ENCODE measurements at places on chromosomes 2 and 18.
A peak's percentile ranks its signal among the peaks of the same experiment; 100 is the strongest.

DNA sequence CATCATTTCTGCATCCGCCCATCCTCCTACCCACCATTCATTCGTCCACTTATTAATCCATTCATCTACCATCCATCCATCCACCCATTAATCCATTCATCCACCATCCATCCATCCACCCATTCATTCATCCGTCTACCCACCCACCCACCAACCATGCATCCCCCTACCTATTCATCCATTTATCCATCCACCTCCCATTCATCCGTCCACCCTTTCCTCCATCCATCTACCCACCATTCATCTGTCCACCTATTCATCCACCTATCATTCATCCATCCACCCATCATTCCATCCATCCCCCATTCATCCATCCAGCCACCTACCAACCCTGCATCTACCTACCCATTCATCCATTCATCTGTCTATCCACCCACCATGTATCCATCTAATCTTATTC, 83.5 kb upstream of the MCFD2 start:
- no peak for DNase-seq

GRCh38 chr18:78798402-78799175, 181.0 kb upstream of the SALL3 start:
- DNase-seq, result no peak

DNA sequence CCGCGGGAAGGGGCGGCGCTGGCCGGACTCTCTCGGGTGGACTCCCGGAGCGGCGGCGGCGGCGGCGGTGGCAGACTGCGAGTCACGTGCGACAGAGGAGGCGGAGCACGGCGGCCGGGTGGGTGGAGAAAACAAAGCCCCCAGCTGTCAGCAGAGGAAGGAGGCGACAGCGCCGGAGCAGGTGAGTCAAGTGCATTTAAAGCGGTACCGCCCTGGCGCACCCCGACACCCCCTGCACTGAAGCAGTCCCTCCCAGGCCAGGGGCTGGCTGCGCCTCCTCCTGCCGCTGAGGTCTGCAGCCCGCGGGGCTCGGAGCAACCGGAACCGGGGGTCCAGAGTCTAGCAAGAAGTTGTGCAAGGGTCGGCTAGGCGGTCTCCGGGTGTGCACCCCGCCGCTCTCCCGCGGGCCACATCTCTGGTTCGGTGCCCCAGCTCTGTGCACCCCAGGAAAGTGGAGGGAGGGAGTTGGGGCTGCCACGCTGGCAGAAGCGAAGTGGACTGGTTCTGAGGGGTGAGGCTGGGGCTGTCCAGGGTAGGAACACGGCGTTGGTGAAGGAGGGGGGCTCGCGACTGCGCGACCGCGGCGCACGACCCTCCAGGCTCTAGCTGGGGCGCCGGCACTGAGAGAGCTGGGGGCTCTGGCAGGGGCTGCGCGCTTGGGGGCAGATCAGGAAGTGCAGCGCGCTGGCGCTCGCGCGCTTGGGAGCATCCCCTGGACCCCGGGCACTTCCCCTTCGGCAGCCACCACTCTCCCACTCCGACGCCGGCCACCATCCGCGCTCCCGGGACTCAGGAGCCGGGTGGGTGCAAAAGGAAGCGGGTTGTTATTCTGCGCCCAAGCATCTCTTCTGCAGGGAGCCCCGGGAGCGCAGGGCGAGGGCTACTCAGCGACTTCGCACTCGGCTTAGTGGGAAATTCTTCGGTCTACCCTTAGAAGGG, 64.0 kb upstream of the MAPRE2 start:
- peak; percentile 86 for DNase-seq

- DNase-seq, result no peak
Measured at GRCh38 chr2:190357600-190357999, 14.2 kb downstream of the INPP1 start.

- peak; percentile 80 for DNase-seq
Measured at GRCh38 chr2:25042321-25043240, 705 bp downstream of the EFR3B start.

DNA sequence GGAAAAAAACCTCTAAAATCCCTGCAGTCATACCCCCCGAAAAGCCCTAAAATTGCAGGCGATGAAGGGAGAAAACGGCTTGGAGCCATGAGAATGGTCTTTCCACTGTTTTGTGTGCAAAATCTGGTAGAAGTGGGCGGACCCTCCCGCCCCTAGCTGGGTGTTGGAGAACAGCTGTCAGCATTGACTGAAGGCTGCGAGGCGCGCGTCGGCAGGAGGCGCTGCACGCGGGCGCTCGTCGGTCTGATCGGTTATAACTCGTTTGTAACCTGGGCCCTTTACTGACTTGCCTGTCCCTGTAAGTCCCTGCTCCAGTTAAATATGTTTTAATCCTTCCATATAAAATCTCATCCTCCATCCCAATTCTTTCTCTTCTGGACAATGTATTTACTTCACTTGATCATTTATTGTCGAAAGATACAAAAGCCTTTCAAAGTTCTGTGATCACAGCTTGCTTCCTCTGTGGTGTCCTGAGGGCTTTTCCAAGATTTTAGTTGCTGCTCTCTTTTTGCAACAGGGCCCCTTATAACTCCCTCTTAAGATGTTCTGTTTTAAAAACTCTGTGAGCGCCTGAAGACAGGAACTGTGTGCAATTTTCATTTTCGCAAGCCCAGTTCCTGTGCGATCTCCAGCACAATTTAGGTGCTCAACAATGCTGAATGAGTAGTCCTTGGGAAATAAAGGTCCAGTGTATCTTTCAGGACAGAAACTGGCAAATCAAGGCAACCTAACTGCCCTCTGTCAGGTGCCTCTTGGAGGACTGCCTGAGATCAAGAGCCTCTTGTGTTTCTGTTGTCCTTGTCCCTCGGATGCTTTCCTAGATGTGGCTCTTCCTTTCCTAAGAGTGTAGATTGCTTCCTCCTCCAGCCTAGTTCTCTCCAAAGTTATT, 918 bp upstream of the HNRNPLL start:
- peak; percentile 85 for DNase-seq

DNA sequence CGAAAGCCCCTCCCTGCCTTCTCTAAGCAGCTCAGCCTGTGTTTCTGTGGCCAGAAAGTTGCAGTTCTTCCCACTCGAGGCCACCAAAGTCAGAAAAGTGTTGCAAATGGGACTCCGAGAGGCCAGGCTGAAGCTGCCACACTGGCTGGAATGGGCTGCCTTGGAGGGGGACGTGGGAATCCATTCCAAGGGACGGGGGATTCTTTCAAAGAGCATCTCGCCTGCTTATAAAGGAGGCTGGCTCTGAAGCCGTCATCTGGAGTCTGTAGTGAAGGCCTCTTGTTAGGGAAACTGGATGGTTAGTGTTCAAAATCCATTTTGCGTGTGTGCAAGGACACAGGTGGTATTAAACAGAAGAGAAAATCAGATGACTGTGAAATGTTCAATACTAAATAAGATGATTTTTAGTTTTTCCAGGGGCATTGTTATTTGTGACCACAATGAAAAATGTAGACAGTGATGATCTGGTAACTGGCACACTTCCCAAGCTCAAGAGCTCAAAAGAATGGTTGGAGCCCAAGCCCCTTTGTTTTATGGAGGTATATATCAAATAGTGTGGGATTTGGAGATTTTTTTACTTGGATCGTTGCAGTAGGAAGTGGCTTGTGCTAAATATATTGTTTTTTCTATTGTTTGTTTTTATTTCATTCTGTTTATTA, 782 bp downstream of the FAM228B start:
- DNase-seq, result no peak

DNA sequence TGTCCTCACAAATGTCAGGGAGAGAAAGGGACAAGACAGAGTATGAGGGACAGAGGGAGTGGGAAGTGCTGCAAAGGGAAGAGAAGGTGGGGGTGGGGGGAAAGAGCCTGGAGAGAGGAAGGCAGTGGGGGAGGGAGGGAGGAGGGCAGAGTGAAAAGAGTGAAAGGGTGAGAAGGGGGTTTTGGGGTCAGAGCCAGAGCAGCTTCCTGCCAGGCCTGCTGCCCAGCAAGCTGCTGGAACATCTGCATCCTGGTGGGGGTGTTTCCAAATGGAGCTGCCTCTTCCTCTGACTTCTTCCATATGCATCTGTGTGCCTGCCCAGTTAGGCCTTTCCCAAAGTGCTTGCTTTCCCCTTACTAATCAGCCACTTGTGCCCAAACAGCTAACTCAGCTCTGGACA, 94.3 kb upstream of the CELF4 start:
- DNase-seq, result no peak

- DNase-seq, result no peak
Measured at GRCh38 chr2:28801726-28802125, 8.9 kb upstream of the SPDYA start.

DNA sequence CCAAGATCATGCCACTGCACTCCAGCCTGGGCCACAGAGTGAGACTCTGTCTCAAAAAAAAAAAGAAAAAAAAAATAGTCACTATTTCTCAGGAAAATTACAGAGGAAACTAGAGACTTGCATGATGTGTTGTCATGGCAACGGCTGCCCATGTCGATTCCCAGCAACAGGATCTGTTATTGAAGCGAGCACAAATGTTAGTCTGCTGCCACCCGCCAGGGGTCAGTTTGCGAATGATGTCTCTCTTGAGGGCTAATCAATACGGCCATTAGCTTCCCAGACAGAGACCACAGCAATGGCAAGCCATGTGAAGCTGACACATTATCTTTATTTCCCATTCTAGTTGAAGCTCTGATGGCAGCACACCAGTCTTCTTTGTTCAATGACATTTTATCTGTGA, 32.4 kb upstream of the ACYP2 start:
- DNase-seq, result no peak

DNA sequence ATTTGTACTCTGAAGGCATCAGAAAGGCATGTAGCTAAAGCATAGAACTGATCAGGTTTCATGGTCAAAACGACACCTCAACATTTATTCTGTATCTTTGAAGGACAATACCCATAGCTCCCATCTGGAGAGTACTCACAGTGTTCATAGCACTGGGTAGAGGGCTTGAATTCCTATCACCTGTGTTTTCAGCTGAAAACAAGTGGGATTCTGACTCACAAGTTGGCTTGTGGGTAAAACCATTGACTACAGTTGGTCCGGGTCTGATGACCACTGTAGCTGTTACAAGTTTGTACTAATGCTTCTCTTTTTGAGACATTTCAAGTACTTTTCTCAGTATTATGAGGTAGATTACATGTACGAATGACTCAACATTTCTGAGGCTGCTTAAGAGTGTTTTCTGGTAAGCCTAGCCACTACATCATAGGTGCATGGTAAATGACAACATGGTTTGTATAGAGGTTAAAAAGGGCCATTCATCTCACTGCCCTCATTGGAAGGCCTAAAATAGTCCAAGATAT, 68.6 kb upstream of the PELI1 start:
- no peak for DNase-seq

DNA sequence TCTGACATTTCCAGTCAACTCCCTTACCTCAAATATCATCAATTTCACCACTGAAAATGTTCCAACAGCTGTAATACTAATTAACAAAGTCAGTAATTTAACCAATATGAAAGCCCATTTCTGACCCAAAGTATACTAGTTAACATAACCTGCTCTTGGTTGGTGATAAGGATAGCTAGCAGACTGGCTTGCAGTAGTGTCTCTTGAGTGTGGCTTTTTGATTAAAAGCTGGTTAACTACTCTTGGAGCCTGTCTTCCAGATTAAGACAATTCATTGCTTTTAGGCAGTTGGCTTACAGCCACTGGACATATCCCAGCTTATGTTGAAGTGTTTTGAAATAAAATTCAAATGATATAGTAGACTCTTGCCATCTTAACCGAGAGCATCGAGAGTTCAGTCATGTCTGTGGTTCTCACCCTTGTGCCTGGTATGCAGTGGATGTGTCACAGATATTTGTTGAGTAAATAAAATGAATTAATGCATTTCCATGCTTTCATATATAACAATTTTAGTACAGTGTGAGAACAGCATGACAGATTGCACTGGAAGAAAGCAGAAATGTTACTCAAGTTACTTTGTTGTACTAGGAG, 158.1 kb downstream of the TANC1 start:
- no peak for DNase-seq

DNA sequence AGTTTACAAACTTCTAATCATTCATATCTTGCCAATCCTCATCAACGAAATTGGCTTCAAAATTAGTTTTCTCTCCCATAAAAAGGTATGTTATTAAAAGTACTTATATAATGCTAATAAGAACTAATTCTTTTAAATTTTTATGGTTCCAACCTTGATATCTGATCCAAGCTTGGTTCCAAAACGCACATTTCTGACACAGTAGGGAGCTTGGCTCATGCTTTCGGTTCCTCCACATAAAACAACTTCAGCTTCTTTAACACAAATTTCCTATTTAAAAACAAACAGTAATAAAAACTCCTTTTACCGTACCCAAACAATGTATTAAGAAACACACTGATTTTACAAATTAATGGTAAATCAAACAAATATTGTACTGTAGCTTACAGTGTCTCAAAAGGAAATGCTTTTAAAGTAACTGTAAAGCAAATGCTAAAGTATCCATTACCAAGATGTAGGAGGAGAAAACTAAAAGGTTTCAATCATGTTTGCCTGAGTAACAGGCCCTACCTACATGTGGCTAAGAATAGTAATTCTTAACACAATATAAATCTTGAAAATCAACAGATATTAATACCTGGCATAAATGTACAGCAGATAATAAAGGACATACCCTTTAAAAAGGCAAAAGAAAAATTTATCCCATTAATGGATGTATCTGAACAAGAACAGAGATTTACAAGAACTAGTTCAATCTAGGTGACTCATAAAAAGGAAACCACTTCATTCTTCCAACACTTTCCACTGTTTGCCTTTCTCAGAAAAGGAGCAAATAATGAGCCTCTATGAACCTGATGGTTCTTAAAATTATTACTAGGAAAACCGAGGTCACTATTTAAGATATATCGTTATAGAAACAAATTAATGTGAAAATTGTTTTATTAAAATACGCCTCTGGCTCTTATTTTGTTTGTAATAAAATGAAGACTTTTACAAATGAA, 17.5 kb downstream of the ACAA2 start:
- no peak for DNase-seq

GRCh38 chr2:95348609-95349567, 51.7 kb downstream of the KCNIP3 start:
- no peak for DNase-seq

GRCh38 chr2:191150230-191150599, 579 bp downstream of the STAT4 start:
- no peak for DNase-seq

DNA sequence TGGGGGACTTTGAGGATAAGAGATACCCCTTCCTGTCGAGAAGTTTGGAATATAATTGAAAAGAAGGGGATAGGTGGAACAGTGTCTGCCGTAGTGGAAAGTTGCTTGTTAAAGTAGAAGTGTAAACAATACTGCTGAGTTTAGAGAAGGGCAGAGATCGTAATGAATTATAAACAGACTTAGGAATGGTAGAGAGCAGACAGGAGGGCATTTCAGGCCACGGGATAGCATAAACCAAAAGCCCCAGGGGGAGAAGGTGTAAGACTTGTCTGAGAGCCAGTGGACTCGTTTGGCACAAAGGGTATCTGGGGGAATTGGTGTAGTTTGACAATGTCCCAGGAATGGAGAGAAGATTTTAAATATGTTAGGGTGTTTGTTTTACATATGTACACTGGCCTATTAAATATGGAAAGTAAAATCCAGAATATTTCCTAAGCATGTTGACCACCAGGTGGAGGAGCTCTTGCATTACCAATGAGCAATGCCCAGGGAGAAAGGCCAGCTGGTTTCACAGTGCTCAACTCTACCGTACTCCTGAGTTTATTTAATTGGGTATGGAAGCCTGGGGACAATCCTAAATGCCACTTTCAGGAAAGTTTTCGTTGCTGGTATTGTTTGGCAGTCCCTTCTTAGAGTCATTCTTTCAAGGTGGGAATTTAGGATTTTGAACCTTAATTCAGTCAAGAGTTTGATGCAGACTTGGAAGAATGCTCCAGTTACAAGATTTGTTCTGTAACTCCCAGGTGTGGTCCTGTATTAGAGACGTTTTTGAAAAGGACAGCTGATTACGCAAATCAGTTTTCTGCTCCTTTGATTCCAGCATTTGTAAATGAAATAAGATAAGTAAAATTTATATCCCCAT, 7.5 kb downstream of the COPS8 start:
- DNase-seq, result peak; percentile 47
